Lung (tissue), 17 donors: ENCODE measurements at places on chromosomes 11 and 22. TPM values are rescaled to one million over a fixed set of nuclear protein-coding genes. Genes with fewer than 3 reads are reported as not detected.

ASPHD2 gene
- 1.4 TPM for total RNA-seq

OR52N4 gene
- 0.26 TPM for total RNA-seq

MPEG1 gene
- 45.6 TPM for total RNA-seq

CCDC116 gene
- total RNA-seq = 0.71 TPM

ZP1 gene
- total RNA-seq = not detected

SLC22A12 gene
- total RNA-seq = not detected
